ENCODE measurements at places on chromosomes 6 and 20.

- DNase-seq, result peak; percentile 38
Measured at GRCh38 chr6:30156262-30156599, 4.8 kb downstream of the TRIM10 start.

- DNase-seq, result peak; percentile 41
Measured at GRCh38 chr6:149851461-149852110, 12.6 kb downstream of the LRP11 start.

DNA sequence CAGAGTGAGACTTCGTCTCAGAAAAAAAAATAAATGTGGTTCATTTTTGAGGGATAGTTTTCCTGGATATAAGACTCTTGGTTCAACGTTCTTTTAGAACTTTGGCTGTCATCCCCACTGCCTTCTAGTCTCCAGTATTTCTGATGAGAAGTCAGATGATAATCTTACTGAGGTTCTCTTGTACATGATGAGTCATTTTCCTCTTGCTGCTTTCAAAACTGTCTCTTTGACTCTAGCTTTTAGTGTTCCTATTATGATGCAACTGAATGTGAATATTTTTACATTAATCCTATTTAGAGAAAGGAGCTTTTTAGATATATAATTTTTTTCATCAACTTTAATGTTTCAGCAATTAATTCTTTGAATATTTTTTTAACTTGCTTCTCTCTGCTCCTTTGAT, 46.0 kb upstream of the OR14J1 start:
- no peak for DNase-seq

- no peak for DNase-seq
Measured at GRCh38 chr6:100493206-100493888, 28.6 kb upstream of the SIM1 start.

DNA sequence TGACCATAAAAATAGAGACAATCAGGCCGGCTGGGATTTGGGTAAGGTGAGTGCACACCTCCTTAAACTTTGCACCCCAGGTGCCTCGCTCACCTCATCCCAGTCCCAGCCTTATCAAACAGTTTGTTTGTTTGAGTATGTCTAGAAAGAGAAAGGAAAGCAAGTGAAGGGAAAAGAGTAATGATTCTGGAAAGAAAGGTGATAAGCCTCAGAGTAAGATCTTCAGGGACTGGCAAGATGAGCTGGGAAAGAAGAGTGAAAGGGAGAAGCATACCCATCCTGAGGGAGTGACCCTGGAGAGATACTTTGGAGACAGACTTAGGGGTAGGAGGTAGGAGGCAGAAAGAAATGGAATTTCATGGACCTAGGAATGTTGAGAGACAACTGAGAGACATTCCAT, 1.7 kb downstream of the TAP2 start:
- DNase-seq, result no peak

- no peak for DNase-seq
Measured at GRCh38 chr6:12112540-12113189, 100.6 kb downstream of the HIVEP1 start.

DNA sequence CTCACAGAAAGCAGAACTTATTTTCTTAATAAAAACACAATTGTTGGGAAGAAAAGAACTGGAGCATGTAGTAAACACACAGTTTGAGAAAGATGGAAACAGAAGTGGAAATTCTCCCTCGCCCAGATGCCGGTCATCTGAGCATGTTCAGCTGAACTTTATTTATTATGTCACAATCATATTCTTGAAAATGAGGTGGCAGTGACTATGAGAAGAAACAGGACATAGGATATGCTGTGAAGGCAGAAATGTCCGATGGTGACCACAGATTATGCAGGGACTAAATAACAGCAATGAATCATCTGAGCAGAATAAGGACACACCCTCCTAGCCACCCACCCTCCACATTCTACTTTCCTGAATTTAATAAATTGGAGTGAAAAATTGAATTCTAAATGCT, 425.3 kb upstream of the NOX3 start:
- DNase-seq, result peak; percentile 30

DNA sequence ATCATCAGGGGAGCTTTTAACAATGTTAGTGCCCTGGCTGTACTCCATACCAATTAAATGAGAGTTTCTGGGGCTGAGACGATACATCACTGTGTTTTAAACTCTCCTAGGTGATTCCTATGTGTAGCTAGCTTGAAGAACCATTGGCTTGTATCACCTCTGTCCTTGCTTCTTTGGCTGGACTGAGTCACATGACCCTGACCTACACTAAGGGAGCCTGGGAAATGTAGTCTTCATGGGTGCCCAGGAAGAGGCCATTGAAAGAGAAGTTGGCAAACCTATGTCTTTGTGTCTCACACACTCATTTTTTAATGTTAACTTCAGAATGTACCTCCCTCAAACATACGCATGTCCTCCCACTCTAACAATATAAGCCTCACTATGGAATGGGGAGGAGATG, 506.6 kb downstream of the DHX35 start:
- DNase-seq, result no peak

- DNase-seq, result peak; percentile 34
Measured at GRCh38 chr20:43667341-43668132, 623 bp downstream of the MYBL2 start.

DNA sequence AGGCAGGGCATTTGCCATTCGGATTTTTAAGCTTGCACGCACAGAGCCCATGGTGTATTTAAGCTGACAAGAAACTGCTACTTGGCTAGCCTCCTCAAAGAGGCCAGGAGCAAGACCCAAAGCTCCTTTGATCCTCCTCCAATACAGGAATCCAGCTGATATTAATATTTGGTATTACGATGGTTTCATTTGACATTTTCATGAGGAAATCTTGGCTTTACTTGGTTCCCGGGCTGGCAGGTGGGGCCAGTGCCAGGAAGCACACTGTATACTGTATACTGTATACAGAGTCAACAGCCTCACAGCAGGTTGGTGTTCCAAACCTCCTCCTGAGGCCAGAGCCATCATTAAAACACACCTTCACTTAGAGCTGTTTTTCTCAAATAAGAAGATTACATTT, 138.2 kb upstream of the ARMC2 start:
- DNase-seq, result no peak

GRCh38 chr6:104689551-104690205, 170.0 kb downstream of the HACE1 start:
- DNase-seq, result peak; percentile 61

- no peak for DNase-seq
Measured at GRCh38 chr6:33904050-33904746, 100.4 kb upstream of the MLN start.

GRCh38 chr20:6074145-6074561, 20.3 kb upstream of the LRRN4 start:
- DNase-seq, result peak; percentile 59

- peak; percentile 74 for DNase-seq
Measured at GRCh38 chr20:36467076-36467999, 74.0 kb upstream of the MYL9 start.

GRCh38 chr6:141851063-141851462, 281.7 kb upstream of the GJE1 start:
- DNase-seq, result no peak

DNA sequence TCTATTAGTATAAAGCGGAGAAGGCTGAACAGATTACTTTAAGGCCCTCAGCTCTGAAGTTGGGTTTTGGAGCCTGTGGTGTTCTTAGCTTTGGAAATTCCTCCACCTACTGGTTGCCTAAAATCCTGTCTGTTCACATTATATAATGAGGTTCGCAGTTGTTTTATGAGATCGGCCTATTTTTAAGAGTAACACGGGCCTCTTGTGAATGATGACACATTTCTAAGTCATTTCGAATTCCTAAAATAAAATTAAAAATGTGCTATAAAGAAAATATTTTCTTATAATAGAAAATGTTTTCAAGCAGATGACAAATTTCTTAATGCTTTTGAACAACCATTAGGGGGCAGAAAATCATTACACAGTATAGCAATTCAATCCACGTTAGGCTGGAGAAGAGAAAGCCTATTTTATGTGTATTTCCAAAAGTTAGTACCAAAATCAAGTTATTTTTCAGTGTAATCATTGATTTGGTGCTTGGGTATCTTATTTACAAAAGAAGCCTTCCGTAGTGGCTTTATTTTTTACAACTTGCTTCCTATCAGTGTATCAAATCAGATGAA, 15.8 kb upstream of the FAM8A1 start:
- DNase-seq, result peak; percentile 77

DNA sequence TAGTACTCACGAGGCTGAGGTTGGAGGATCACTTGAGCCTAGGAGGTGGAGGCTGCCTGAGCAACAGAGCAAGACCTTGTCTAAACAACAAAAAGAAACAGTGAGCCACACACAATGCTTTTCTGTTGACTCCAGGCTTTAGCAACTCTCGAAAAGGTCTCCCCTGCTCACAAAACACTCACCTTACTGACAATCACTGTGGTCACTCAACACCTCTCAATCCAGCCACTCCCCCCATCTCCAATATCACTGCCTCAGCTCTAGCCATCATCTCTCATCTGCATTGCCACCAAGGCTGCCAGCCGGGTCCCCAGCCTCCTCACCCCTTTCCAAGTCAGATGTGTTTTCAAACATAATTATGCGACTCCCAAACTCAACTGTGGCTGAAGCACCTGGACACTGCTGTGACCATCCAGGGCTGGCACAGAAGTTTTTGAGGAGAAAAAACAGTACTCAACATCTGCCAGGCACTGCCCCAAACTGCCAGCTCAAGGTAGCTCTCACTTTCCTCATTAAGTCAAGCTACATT, 218.0 kb upstream of the ARID1B start:
- no peak for DNase-seq

DNA sequence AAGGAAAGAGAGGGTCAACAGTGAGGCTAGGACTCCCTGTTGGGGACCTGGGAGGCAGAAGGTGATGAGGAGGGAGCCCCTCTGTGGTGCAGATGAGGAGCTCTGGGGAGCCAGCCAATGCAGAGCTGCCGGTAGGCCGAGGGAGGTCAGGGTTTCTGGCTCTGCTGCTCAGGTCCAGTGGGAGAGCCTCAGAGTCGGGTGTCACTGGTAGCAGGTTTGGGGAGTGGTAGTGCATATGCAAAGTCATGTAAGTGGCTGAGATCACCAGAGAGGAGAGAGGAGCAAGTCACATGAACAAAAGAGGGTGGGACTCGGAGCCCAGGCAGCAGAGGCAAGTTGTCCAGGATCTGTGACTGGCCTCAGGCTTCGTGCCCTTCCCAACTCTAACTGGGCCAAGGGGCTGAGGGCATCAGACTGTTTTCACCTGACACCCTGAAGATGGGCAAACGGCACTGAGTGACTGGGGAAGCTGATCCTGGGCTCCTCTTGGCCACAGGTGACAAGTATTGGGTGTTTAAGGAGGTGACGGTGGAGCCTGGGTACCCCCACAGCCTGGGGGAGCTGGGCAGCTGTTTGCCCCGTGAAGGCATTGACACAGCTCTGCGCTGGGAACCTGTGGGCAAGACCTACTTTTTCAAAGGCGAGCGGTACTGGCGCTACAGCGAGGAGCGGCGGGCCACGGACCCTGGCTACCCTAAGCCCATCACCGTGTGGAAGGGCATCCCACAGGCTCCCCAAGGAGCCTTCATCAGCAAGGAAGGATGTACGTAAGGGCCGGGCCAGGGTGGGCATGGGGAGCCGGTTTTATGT, 6.6 kb downstream of the MMP24OS start:
- DNase-seq, result no peak

GRCh38 chr6:37306624-37307222, 47.1 kb upstream of the RNF8 start:
- DNase-seq, result no peak

DNA sequence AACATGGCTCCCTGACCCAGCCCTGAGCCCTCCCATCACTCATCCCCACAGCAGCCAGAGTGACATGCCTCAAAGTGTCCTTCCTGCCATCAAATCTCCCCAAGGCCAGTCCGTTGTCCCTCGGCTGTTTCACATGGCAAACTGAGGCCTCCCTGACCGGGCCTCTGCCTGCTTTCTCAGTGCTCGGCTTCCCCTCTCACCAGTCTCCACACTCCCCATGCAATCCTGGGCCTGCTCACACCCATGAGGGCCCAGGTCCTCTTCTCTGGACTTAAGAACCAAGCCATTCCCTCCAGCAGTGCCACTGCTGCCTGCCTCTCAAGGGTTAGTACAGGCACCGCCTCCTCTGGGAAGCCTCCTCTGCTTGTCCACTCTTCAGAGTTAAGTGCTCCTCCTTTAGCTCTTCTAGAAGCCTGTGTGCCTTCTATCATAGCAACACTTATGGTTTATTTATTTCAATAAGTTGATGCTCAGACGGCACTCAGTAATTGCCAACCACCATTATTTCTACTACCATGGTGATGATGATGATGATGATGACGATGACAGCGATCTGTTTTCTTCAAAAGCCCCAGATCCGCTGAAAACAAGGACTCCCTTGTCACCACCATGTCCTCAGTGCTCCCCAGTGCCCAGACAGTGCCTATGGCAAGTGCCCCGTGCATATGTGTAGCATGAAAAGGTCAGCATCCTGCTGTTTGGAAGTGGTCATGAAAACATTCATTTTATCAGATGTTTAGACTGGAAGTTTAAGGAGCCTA, 449.0 kb downstream of the CDH26 start:
- no peak for DNase-seq

- DNase-seq, result peak; percentile 97
Measured at GRCh38 chr20:25525867-25526266, 59.5 kb downstream of the NINL start.

DNA sequence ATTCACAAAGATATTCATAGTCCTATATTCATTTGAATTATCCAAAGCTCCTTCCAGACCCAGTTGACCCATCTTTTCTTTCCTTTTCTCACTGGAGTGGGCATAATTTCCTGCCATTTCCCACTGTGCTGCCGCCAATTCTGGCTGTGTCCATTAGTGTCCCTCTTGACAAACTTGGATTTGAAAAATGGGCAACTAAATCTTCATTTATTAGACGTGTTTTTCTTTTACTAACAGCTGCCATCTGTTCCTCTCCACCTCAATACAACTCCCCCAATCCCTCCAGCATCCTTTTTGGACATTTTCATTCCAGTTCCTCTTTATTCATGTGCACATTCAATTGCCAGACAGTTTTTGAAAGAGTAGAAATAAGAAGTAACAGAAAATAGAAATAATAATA, 90.5 kb downstream of the PCSK2 start:
- no peak for DNase-seq

- no peak for DNase-seq
Measured at GRCh38 chr6:91566467-91566866, 979.6 kb upstream of the MAP3K7 start.

GRCh38 chr6:14456941-14457340, 339.4 kb downstream of the CD83 start:
- DNase-seq, result no peak

- DNase-seq, result peak; percentile 31
Measured at GRCh38 chr6:112911959-112912358, 564.8 kb downstream of the RFPL4B start.

DNA sequence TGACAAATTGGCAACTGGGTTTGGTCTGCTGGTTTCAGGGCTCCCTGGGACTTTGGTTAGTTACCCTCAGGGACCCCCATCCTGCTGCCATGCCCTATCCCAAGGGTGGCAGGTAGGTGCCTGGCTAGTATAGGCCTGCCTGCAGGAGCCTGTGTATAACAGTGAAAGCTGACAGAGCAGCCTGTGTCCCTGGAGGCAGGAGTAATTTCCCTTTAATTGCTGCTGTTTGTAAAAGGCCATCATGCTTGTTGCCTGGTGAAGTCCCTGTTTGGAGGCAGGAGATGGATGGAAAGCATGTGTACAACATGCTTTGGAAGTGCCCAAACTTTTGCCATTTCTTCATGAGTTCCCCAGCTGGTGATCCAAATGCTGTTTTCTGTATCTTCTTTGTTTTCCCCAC, 30.1 kb downstream of the CMTR1 start:
- DNase-seq, result no peak

- DNase-seq, result peak; percentile 82
Measured at GRCh38 chr6:97215157-97215769, 67.8 kb downstream of the MMS22L start.

Data from AG20443 (cell line).